ENCODE measurements at places on chromosomes 11 and 22.

DNA sequence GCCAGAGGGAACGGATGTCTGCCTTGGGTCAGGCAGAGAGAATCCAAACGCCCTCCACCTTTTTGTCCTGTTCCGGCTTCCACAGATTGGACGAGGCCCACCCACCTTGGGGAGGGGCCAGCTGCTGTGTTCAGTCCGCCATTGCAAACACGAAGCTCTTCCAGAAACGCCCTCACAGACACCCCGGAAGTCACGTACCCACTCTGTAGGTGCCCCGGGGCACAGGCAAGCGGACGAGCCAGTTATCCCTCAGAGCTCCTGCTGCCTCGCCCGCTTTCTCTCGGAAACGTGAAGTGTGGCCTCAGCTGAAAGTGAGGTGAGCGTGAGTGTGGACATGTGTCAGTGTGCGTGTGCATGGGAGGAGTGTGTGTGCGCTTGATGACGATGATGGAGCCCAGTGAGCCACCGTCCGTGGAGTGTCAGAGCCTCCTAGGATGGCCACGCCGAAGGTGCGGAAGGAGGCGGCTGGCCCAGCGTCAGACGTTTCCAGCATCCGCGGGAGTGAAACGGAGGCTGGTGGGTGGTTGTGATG is 869.2 kb downstream of the TBC1D22A start:
- no peak for DNase-seq

DNA sequence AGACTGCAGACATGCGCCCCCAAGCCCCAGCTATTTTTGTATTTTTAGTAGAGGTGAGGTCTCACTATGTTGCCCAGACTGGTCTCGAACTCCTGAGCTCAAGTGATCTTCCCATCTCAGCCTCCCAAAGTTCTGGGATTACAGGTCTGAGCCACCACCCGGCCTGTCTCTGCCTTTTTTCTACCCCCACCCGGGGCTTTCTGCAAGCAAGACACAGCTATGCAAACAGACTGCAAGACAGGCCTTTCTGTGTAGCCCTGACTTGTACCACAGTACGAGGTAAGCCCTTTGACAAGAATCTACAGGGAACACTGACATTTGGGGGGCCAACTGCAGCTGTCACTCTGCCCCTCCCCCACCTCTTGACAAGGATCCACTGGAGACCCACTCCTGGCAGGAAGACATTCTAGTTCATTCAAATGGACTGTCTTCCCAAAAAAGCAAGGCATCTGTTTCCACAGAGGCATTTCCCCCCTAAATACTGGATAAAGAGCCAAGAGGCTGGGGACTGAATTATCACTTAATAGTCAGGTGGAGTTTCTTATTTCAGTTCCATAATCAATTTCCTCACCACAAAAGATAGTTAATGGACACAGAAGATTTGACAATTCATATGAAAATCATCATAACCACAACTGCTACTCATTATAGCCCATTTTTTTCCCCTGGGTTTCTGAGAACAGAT is 118.2 kb downstream of the ABTB2 start:
- DNase-seq: no peak

DNA sequence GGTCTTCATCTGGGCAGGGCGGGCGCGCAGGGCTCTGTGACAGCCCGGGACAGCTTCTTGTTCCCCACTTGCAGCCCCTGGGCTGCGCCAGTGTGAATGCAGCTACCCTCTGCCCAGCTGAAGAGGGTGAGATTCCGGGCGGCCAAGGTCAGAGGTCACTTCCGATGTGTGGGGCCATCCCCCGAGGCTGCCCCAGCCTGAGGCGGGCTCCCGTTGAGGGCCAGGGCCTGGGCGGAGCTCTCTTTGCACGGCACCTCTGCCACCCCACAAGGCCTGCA is 23.9 kb downstream of the MOB2 start:
- no peak for DNase-seq

DNA sequence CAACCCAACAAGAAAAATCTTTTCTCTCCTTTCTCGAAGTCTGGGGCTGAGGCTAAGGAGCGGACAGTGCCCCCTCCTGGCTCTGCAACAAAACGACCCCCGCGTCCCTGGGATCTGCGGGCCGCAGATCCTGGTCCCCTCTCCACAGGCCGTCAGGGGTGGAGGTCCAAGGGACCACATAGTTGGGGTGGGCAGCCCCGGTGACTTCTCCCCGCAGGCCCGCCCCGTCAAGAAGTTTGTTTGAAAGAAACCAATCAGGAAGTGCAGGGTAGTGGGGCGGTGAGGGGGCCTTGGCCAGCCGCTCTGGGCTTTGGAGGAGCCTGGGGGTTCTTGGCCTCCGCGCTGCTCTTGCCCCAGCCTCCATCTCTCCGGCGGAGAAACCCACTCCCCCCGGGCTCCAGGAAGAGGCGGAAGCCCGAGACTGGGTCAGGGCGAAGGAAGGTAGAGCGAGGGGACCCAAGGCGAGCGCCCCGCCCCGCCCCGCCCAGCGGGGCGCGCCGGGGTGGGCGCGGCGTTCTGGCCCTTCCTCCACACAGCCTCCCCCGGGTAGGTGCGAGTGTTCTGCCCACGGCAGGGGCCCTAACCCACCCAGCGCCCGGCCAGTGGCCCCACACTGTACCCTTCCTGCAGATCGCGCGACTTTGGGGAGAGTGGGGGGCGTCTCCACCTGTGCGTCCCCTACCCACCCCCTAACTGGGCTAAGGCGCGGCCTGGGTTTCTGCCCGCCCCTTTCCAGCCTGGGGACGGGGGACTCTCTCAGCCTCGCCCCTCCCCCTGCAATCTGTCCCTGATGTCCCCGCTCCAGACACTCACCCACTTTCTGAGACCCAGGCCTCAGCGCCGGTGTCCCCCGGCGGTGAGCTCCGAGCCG is 1.3 kb downstream of the TP53I11 start:
- no peak for DNase-seq

DNA sequence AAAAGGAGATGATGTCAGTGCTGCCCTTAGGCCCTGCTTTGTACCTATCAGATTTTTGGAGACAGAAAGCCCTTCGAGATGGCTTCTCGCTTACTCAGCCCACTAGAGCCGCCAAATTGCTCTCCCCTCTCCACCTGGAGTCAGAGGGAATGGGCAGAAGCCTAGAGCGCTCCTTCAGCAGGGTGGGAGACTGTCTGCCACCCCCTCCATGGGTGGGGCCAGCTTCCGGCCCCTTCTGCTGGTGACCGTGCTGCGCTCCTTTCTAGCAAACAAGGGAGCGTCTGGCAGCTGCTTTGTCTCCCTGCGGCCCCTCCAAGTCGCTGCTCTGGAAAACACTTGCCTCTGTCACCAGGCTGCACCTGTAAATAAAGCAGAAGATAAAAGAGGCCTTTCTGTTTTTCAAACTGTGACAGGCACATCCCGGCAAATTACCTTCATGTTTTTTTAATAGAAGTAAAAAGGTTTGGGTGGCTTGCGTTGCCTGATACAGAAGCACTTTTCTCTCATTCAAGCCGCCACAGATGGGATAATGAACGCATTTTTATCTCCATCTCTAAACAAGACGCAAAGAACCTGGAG is 145.7 kb upstream of the NECTIN1 start:
- DNase-seq: no peak

DNA sequence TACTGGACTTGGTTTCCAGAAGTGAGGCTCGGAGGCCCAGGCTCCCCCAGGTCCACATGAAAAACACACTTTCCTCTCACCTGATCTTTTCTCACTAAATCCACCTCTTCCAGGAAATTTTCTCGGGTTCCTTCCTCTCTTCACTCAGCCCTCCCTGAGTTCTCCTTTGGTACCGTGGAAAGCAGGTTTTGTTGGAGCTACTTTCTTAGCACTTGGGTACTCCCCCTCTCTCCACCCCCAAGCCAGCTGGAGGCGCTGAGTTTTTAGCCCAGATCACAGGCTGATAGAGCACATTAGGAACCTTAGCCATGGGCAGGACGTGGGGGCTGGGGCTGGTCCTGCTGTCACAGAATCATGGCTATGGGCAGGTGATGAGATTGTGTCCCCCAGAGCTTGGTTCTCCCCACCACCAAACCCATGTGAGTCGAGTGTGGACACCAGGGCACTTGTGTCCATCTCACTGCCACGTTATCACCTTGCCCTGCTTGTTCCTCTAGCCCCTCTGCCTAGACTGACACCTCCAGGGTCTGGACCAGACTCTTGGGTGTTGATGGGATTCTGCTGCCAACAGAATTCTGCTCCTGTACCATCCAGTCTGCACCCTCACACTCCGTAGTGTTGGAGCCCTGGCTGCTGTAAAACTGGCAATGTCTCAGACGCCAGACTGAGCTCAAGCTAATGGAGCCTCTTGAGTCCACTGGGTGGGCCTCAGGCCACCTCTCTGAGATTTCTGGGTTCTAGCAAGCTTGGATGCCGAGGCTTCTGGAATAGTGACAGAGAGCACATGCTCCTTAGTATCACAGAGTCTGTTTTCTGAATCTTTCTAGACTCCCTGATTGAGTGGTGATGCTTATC is 74.9 kb upstream of the NARS2 start:
- DNase-seq: no peak

- peak; percentile 71 for DNase-seq
Measured at GRCh38 chr22:24230911-24231656, 13.8 kb downstream of the GGT5 start.

- DNase-seq: no peak
Measured at GRCh38 chr11:13233173-13233745, 44.3 kb upstream of the BMAL1 start.

DNA sequence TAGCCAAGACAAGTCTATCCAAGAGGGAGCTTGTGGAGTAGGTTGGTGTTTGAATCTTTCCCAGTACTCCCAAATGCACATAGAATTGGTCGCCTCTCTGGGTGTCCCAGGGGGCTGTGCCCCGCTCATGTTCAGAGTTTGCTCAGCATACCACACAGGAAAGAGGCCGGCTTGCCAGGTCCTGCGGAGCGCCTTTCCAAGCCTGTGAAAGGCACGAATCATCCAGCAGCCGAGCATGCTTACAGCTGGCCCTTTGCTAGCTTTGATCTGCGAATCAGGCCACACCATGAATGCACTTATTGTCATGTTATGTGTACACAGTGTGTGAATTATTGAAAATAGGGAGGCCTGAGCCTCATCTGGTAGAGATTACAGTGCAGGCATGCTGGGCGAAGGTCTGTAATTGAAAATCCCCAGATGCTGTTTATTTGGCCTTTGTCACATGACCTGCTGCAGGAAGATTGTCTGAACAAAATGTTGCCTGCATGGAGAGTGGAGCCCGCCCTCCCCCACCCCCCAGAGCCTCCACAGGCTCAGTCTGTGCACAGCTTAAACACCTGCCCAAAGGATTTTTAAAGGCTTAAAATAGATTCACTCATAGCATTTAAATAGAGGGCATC is 163.3 kb upstream of the RASSF10 start:
- DNase-seq: no peak

DNA sequence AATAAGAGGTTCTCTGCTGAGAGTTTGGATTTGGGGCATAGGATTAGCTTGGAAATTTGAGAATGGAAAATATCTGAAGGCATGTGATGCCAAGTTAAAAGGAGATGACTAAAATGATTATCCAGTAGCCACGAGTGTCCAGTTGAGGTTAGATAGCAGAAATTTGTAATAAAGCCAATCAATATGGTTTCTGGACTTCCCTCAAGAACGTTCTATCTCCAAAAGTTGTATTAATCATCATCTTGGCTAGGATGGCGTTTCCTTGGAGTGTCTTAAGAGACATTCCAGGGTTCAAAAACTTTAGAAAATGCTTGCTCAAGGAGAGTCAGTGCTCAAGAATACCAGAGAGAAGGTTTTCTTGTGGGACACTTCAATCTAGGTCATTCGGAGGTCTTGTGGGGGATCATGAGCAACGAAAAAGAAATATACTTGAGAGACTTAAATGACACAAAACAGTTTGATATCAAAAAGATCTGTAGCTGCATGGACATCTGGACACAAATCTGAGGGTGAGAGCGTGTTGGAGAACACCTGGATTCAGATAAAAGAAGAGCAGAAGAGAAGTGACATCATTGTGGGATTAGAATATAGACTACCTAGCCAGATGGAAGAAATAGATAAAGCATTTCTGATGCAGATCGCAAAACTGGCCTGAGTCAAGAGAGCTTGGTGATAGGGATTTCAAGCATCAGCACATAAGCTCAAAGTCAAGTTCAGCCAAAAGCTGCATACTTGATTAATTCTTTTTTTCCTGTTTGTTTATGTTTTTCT is 97.7 kb downstream of the ARFGAP2 start:
- DNase-seq: no peak

GRCh38 chr22:38948181-38948940 is 9.0 kb upstream of the APOBEC3A start:
- DNase-seq: no peak

DNA sequence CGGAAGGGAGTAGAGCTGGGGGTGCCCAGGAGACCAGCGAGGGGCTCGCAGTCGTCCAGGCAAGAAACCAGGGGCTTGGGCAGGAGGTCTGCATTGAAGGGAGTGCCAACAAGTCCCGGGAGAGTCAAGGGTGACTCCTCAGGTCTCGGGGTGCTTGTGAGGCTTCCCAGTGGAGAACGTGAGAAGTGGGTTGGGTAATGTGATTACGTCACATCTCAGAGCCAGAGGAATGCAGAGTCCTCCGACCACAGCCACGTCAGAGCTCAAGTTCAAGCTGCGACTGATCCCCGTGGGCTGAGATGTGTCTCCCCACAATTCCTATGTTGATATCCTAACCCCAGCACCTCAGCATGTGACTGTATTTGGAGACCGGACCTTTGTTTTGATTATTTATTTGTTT is 89.7 kb upstream of the SHANK2 start:
- peak; percentile 54 for DNase-seq

All from osteoblast (primary cell).